Breast epithelium (tissue), 4 donors: ENCODE measurements at places on chromosomes 2 and 18.

DNA sequence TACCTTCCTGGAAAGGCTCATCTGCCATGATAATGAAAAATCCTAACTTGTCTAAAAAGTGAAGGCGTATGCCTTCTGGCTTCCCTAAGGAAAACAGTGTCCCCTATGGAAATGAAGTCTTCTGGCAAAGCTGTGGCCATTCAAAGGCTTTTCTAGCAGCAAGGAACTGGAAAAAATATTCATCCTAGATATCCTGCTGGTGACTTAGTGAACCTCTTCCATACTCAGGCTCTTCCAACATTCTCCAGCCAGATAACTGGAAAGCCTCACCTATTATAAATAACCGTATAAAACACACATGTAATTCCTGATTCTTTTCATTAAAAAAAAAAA is 84.7 kb downstream of the RBMS1 start:
- no peak for DNase-seq

GRCh38 chr2:240458900-240459391 is 23.5 kb downstream of the GPC1 start:
- DNase-seq: no peak

DNA sequence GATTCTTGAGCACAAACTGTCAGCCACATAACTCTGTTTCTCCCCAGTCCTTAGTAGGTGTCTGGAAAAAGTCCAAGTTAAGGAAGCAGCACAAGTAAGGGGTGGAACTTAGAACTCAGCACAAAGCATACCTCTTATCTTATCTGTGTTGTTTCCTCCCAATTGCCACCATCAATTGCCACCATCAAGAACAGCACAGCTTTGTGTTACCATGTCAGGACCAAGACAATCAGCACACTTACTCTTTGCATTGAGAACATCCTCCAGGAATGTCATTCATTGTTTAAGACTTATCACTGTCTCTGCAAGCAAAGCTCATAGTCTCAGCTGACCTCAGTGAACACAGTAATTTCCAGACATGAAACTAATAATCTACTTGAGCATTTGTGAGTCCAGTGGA is 212.7 kb upstream of the FSHR start:
- no peak for DNase-seq

- no peak for DNase-seq
Measured at GRCh38 chr2:215624423-215624829, 188.6 kb upstream of the FN1 start.

DNA sequence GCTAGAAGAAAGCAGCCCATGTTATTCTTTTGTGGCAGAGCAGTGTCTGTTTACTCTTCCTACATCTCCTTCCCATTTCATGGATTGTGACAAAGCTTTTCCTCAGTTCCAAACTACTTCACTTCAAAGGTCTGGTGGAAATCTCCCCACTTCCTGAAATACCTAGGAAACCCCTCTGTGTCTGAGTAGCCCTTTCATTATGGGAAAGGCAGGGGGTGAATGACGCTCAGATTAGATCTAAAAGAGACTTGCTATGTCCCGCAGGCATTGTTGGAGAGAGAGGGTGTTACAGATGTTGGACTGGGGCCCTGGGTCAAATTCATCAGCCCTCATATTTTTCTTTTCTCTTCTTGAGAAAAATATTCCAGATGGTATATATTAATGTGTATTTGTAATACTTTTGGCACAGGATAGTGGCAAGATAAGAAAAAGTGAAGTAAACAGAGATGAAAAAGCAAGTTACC is 675.0 kb downstream of the IRS1 start:
- no peak for DNase-seq

GRCh38 chr2:177211576-177212105 is 953 bp upstream of the HNRNPA3 start:
- DNase-seq: no peak
